Activated T-cell treated with anti-CD3 and anti-CD28 coated beads for 1 hour (primary cell): ENCODE measurements at places on chromosomes 1 and 21.

DNA sequence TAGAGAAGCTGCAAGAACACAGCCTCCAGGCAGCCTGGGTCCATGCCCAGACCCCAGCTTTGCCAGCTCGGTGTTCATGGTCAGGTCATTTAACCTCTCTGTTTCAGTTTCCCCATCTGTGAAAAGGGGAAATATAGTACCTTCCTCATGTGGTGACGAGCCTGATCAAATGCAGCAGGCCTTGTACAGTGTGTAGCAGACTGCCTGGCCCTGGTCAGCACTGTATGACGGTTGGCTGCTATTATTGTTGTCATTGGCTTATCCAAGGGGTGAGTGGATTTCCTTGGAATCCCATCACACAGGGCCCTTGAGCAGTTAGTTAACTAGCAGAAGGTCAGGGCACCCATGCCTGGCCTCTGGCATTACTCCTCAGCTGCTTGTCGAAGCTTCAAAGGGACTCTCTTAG lies 6.6 kb upstream of the TMEM51 start:
- no peak for DNase-seq

GRCh38 chr1:65640046-65640445 lies 152.6 kb upstream of the PDE4B start:
- DNase-seq = no peak

- DNase-seq = no peak
Observed at GRCh38 chr21:33231526-33231925, 1.8 kb downstream of the IFNAR2 start.

- DNase-seq = peak; percentile 66
Observed at GRCh38 chr1:153749408-153750005, 21.7 kb downstream of the INTS3 start.

DNA sequence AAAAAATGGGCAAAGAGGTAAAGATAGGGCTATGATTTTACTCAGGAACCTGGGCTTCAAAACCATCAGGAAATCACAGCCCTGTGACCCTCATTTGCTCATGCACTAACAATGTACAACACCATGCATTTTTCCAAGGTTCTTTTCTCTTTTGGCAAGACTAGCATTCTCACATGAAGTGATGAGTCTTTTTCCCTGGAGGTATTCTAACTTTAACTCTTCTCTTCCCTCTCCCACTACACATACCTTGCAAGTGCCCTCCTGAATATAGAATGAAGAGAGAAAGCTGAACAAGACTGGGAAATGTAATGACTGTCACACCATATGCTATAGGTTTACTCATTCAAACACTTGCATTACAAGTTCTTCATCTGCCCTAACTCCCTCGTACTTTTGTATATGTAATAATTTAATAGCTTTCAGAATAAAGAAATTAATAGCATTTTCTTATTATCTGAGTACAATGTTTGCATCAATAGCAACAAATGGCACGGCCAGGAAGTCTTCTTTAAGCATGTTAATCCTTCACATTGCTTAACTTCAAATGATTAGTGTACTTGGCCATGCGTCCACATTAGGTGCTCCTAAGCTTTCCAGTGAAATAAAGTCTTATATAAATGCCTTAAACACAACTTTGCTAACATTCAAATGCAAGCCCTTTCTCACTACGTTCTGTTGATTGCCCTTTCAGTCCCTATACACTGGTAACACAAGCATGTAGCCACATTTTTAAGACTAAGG lies 1.8 kb downstream of the NIBAN1 start:
- DNase-seq = no peak

DNA sequence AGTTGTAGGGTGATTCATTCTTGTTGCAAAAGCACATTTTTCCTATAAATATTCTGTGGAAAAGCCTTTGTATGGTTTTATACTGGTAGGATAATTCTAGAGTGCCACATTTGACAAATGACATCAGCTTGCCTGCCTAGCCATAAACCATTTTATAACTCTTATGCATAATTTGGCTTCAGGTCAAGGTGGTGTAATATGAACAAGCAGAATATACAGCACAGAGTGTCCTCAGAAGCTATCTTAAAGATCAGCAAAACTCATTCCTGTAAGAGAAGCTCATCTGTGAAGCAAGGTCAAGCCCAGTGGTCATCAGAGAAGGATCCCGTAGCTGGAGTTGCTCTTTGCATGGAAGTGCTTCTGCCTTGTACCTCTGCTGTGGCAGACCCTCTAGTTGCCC lies 24.0 kb upstream of the C1orf21 start:
- DNase-seq = no peak

DNA sequence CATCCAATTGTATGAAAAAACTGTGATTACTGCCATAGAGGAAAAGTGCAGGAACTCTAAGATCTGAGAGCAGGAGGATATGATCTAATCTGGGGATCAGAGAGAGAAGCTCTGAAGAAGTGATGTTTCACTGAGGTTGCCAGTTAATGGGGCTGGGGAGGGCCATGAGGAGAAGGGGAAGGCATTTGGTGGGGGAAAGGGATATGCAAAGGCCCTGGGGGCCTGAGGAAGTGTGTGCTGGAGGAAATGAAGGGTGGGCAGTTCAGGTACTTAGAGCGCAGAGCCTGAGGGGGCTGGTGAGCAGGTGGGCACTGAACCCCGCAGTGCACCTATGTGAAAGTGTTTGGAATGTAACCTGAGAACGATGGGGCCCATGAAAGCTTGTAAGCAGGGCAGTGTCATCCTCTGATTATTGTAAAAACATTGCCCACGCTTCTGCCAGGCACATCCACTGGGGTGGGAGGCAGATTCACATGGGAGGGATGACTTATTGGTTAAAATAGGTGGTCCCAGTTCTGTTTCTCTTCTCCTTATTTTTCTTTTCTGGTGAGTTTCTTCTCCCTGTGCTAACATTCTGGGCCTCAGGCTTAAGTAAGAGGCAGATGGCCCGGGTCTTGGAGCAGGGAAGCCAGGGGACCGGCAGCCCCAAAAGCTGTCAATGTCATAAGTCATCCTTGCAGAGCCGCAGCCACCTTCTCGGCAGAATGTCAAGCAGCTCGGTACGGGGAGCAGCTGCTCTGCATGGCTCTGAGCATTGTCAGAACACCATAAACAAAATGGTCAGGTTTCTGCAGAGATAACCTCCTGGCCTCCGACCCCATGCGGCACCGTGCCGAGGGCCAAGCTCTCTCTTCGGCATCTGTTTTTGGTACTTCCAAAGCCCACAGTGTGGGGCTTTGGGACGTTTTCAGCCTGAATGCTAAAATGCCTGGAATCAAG lies 492.0 kb upstream of the VAMP3 start:
- no peak for DNase-seq

- DNase-seq = no peak
Observed at GRCh38 chr1:183288583-183288982, 102.5 kb downstream of the LAMC2 start.

- no peak for DNase-seq
Observed at GRCh38 chr1:24289937-24290595, 29.1 kb upstream of the GRHL3 start.

GRCh38 chr1:9086045-9086444 lies 16.6 kb upstream of the SLC2A5 start:
- no peak for DNase-seq

DNA sequence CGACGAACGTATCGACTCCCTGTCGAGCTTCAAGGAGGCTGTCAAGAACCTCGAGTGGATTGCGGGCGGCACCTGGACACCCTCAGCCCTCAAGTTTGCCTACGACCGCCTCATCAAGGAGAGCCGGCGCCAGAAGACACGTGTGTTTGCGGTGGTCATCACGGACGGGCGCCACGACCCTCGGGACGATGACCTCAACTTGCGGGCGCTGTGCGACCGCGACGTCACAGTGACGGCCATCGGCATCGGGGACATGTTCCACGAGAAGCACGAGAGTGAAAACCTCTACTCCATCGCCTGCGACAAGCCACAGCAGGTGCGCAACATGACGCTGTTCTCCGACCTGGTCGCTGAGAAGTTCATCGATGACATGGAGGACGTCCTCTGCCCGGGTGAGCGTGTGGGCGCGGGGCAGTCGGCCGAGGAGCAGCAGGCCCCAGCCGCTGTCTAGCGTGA lies 28.0 kb downstream of the COL6A2 start:
- no peak for DNase-seq

- DNase-seq = no peak
Observed at GRCh38 chr1:228216371-228217320, 8.8 kb downstream of the OBSCN start.

DNA sequence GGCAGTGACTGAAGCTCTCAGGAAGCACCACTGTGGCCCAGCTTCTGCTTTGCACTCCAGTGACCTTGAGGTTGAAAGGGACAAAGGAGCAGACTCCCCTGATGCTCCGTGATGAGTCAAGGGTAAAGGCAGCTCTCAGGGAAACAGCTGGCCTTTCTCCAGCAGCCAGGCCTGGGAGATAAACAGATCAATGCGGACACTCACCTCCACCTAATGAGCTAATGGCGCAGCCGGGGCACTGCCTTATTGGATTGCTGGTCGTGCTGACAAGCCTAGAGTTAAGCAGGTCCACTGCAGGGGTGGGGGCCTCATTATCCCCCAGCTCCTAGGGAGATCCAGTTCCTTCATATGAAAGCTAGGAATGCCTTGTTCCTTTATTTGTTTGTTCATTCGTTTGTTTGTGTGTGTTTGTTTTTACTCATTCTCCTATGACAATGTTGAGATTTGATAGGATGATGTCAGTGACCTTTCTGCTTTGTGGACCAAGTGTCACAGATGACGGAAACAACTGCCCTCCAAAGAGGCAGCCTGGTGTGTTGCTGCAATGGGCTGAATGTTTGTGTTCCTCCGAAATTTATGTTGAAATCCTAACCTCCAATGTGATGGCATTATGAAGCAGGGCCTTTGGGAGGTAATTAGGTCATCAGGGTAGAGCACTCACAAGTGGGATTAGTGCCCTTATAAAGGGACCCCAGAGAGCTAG lies 141.4 kb upstream of the BEND5 start:
- DNase-seq = no peak

- no peak for DNase-seq
Observed at GRCh38 chr1:247352175-247352574, 20.5 kb upstream of the ZNF496 start.

DNA sequence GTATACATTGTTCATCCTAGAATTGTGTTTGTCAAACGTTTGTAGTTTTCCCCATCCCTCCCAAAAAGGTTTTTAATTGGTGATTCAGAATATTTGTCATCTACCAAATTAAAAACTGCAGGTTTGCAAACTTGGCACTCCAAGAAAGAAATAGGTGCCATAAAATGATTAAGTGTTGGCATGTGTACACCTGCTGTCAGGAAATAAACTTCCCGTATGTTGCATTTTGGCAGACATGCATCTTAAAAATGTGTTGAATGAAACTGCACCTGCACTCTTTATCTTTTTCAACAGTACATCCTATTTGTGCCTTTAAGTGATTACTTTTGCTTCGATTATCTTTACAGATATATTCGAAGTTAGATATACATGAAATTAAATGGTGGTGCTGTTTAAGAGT lies 7.3 kb downstream of the B3GALT2 start:
- no peak for DNase-seq

DNA sequence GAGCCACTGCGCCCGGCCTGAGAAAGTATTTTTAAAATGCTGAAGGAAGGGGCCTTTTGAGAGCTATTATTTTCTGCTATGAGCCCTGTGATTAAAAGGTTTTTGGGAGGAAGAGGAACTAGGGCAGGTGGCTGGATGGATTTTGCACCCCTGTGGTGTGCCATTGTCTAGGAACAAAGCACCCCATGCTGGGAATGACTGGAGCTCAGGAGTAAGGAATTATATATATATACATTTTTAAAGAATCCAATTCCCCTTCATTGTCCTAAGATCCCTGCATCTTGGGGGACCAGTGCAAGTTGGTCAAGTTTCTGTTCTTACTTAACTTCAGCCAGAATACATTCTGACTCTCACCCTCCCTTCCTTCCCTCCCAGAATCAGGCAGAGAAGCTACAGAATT lies 91.6 kb downstream of the ZNF648 start:
- no peak for DNase-seq

DNA sequence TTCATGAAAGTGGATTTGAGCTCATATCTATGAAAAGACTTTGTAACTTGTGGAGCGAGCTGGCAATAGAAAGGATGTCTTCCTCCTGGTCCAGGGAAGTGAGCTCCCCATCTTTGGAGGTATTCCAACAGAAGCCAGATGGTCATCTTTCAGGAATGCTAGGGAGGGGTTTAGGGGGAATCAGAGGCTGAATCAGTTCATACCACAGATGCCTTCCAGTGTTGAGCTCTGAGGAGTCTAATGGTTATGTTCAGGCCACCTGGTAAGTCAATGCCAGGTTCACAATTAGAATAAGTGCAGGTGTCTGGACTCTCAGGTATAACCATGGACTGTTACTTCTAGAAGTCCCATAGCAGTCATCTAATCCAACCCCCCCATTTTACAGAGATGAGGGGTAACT lies 119.1 kb downstream of the ACTL8 start:
- no peak for DNase-seq

- no peak for DNase-seq
Observed at GRCh38 chr1:69914976-69915765, 290.2 kb downstream of the LRRC40 start.
